Prostate gland (tissue), 2 donors: ENCODE measurements at places on chromosomes 5 and 9. TPM values are rescaled to one million over a fixed set of nuclear protein-coding genes. Genes with fewer than 3 reads are reported as not detected.

DNA sequence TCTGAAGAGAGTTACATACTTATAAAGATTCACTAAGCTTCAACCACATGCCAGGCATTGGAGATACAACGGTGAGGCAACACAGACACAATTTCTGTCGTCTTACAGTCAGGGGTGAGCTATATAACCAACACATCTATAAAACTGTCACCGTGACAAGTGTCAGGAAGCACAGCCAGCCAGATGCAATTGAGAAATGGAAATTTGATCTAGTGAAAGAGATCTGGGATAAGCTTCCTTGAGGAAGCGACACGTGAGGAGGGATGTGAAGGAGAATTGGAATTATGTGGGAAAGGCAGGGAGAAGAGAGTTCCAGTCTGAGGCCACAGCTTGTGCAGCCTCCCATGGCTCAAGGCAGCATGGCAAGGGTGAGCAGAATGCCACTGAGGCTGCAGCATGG is 50.9 kb upstream of the ZNF354B start:
- H3K4me3 ChIP-seq = no peak overlapping the region
- H3K4me1 ChIP-seq = no peaks in the 10 kb centered on the region
- no peaks in the 10 kb centered on the region for H3K27me3 ChIP-seq
- no peak overlapping the region for H3K27ac ChIP-seq
- DNase-seq = no peak
- no peaks in the 10 kb centered on the region for H3K36me3 ChIP-seq

DNA sequence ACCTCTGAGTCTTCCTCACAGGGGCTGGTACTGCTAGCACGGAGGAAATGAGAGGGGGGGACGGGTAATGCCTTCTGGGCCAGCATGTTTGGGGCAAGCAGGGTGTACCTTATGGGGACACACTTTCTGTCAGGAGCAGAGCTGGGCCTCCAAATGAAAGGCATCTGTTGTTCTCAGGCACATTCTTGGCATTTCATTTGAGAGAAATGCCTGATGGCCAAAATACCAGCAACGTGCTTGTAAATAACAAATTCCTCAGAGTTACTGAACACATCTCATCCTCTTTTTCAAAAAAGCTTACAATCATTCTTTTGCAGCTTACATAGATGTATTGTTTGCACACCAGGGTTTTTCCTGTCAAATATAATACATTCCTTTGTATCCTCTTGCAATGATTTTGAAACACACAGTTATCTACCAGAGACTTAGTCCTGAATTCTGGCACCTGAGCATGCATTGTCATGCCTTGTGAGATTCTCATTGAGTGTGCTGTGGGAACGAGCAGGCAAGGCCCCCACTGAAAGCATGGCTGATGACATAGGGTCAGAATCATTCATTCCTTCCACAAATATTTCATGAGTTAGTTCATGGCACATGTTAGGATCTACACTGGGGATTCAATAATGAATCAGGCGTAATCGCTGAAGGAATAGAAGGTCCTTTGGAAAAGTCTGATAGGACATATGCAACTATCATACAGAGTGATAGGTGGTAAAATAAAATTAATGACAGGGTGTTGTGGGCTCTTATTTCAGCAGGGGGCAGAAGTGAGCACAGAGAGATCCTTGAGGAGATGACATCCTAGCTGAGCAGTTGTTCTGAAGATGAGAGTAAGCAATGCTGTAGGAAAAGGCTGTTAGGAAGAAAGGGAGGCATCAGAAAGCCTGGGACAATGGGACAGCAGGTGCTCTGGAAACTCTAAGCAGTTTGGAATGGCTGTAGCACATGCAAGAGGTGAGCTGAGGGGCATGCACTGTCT is 260.9 kb upstream of the TUT7 start:
- H3K27ac ChIP-seq = no peak overlapping the region

DNA sequence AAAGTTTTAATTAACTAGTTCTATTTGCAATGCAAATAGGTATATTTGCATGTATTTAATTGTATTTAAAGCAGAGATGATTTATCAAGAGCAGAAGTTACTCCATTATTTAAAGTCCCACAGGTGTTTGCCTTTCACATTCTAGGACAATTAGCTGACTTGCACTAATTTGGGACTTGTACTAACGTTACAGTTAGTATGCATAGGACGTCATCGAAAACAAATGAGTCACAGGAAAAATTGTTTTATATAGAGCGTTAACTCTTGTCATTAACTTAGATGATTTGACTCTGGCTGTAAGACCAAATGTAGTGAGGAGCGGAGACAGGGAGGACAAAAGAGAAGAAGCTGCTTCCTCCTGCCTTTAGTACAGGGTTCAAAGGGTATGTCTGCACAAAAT is 126.1 kb upstream of the IFNE start:
- H3K27ac ChIP-seq = no peak overlapping the region
- H3K36me3 ChIP-seq = no peaks in the 10 kb centered on the region
- DNase-seq = no peak
- no peak overlapping the region for H3K4me3 ChIP-seq
- no peaks in the 10 kb centered on the region for H3K4me1 ChIP-seq

The CYLC2 gene
- total RNA-seq = not detected

The CDC42SE2 gene
- total RNA-seq = 51.0 TPM
